ENCODE measurements at places on chromosomes 2 and 18.

DNA sequence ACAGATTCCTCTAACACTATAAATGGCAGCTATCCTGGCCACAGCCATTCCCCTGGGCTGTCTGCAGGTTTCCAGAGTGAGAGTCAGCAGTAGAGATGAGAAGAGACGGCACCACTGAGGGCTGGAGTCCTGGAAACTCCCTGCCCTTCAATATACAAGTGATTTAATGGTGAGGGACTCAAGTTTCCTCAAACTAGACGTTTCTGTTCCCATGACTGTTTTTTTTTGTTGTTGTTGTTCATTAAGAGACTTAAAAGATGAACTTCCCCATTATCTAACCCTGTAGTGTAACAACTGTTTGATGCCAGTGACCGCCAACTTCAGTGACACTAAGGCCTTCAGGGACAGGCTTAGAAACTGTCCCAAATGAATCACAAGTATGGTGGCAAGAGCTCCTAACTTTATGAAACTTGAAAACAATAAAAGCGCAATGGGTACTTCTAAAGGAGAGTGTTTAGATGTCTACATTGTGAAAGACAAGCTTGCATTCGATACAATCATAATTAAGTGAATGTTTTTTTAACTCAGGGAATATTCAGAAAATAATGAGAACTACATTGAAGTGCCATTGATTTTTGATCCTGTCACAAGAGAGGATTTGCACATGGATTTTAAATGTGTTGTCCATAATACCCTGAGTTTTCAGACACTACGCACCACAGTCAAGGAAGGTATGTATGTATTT is 34.0 kb downstream of the IL1R2 start:
- no peak for DNase-seq

DNA sequence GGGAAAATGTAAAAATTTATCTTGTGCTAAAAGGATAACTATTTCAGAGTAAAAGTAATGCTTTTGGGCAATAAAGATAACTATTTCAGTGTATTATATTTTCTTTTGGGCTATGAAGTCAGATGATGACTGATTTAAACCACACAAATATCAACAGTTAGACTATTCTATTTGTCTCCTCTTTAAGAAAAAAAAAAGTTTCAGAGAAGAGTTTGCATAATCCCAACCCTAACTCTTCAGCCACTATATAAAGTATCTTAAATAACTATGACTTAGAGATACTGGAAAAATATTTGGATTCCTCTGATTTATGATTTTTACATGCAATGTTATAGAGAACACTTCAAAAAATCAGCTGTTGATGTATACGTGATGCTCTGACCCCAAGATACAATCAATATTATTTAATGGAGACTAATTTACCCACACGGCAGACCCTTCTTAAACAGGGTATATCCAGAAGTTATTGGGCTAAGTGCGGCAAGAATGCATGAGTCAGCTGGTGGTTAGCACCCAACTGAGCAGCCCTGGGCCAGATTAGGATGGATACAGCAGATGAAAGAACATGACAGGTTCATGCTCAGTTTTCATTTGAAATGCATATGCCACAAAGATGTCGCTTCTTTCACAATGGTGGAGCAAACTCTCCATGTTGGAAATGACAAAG is 279.0 kb downstream of the AFF3 start:
- no peak for DNase-seq

GRCh38 chr2:2926009-2926857 is 451.4 kb downstream of the EIPR1 start:
- DNase-seq = no peak

DNA sequence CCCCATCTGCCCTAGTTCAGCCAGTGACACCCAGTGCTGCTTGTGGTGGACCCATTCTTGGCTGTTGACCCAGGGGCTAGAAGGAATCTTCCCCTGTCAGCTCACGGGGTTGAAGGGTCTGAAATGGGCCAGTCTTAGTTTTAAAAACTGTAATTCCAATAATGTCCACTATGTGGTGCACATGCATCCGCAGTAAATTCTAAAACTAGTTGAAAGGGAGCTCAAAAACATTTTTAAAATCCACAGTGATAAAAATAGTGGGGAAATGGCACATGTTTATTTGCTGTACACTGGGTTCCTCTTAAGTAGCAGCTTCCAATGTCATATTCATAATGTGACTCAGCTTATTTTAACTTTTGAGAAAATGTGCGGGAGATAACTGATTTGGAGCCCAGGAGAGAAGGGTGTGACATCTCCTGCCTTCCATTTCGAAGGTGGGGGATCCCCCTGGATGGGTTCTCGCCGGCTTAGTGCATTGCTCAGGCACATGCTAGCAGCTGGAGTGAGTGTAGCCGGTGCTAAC is 32.8 kb downstream of the GRHL1 start:
- no peak for DNase-seq

- DNase-seq = no peak
Measured at GRCh38 chr2:108288534-108289106, at the start of gene SULT1C2. SULT1C2 (plus strand) TSS chr2:108288895; CDS start chr2:108293668, 4,773 bp downstream.

DNA sequence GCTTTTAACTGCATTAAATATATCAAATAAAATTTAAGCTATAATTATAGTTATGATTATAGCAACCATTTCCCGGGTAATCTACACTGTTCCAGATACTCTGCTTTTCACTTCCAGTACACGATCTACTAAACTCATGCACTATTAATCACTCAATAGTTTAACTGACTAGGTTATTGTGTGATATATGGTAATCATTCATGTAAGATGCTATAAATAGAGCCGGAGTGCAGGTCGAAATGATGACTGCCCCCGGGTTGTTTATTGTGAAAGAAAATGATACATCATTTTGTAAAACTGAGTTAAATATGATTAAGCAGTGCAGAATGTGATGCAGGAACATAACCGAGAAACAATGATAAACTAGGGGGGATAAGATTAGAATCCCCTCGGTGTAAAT is 434.6 kb upstream of the DSEL start:
- DNase-seq = no peak

Measured in SIG-M5 (cell line).